ENCODE measurements at places on chromosomes 6 and 20. TPM values are rescaled to one million over a fixed set of nuclear protein-coding genes. Genes with fewer than 3 reads are reported as not detected.

DNA sequence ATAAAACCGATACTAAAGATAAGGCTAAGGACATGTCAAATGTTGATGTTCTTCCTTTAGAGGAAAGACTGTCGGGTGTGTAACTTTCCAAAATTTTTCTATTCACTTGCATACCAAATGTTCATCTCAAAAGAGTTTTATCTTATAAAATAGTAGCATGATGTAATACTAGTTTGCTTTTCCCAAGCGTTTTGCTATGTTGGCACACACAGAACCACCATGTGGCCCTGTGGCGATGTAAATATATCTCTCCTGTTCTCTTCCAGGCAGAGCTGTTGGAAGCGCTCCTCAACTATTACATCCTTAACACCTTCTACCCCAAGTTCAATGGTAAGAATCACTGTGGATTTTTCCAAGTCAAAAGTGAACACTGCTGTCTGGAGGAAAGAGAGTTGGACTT, 26.5 kb downstream of the LBP start:
- no peak overlapping the region for H3K4me3 ChIP-seq
- peaks cover 4% of the 10 kb centered on the region for H3K4me1 ChIP-seq
- no peaks in the 10 kb centered on the region for H3K36me3 ChIP-seq
- H3K27ac ChIP-seq, result no peak overlapping the region
- no peaks in the 10 kb centered on the region for H3K27me3 ChIP-seq

HLA-DOA gene
- 209 TPM for total RNA-seq

VSX1 gene
- total RNA-seq, result not detected

DNA sequence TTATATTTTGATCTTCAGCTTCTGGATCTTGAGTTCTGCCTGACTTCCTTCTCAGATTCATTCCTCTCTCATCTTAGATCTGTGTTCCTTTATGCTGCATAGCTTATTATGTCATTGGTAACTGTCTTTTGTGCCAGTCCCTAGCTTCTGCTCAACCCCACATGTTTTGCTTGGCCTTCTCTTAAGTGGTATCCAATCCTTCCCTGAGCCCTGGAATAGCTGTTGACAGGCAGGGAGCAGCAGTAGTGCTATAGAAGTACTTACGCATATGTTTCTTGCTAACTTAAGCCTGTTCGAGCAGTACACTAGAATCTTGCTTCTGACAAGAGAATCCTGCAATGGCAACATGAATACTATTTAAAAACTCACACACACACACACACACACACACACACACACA, 13.6 kb upstream of the GRIK2 start:
- H3K36me3 ChIP-seq, result no peaks in the 10 kb centered on the region
- no peak for DNase-seq
- no peak overlapping the region for H3K4me3 ChIP-seq
- no peaks in the 10 kb centered on the region for H3K4me1 ChIP-seq
- H3K27ac ChIP-seq, result no peak overlapping the region

DNA sequence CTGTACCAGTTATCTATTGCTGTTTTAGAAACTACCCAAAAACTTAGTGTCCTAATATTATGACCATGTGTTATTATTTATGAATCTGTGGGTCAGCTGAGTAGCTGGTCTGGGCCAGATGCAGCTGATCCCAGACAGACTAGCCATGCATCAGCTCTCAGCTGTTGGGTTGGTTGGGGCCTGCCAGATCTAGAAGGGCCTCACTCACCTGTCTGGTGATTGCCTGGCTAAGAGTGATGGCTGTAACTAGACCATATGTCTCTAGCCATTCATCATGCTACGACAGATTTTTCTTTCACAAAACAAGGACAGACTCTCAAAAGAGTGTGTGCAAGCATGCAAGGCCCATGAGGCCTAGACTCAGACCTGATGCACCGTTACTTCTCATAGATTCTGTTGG, 403.2 kb downstream of the SAMD5 start:
- no peaks in the 10 kb centered on the region for H3K4me1 ChIP-seq
- no peak overlapping the region for H3K4me3 ChIP-seq
- H3K36me3 ChIP-seq, result no peaks in the 10 kb centered on the region
- DNase-seq, result no peak

- H3K4me1 ChIP-seq, result peaks cover 16% of the 10 kb centered on the region
- H3K27ac ChIP-seq, result peak overlapping the region; percentile 64
- H3K27me3 ChIP-seq, result peaks cover 6% of the 10 kb centered on the region
- peak overlapping the region; percentile 91 for H3K4me3 ChIP-seq
- H3K36me3 ChIP-seq, result no peaks in the 10 kb centered on the region
- no peak for DNase-seq
These were observed 710 bp upstream of the ZNF343 start for GRCh38 chr20:2509468-2509781.

LAMA5 gene
- total RNA-seq, result 89.7 TPM

DNA sequence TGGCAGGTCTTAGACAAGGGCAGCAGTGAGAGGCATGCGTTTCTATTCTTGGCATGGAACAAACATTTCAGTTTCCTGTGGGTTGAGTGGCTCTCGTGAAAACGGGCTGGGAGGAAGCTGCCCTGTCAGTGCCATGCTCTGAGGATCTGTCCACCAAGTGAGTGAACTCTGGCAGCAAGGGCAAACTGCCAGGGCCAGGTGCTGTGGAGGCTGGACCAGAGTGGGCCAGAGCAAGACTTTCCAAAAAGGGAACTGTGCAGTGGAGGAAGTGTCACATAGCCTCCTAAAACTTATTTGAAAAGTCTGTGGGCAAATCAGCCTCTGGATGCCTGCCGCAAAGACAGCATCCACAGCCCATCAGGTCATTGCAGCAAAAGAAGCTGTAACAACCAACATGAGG, 44.2 kb upstream of the TAB2 start:
- H3K36me3 ChIP-seq, result no peaks in the 10 kb centered on the region
- H3K27me3 ChIP-seq, result no peaks in the 10 kb centered on the region
- H3K4me1 ChIP-seq, result peaks cover 48% of the 10 kb centered on the region
- H3K27ac ChIP-seq, result no peak overlapping the region
- peak; percentile 40 for DNase-seq

DNA sequence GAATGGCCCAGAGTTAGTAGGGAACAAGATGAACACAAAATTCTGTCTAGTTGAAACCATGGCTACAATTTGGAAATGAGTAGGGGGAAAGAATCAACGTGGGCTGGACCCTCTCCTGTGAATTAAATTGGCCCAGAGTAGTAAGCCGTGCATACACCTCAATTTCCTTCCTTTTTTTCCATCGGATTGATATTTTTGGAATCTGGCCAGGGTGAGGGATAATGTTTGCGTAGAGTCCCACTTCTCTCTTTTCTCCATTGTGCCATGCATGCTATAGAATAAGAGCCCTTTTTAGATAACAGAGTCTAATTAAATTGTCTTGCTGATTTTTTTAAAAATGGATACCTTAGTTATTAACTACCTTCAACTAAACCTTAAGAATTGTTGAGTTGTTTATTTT, 35.2 kb downstream of the XRN2 start:
- peaks cover 78% of the 10 kb centered on the region for H3K36me3 ChIP-seq
- H3K27me3 ChIP-seq, result no peaks in the 10 kb centered on the region
- no peak overlapping the region for H3K27ac ChIP-seq
- H3K4me3 ChIP-seq, result no peak overlapping the region
- H3K4me1 ChIP-seq, result no peaks in the 10 kb centered on the region

- peaks cover 20% of the 10 kb centered on the region for H3K4me1 ChIP-seq
- H3K27ac ChIP-seq, result no peak overlapping the region
- no peaks in the 10 kb centered on the region for H3K27me3 ChIP-seq
- DNase-seq, result no peak
These were observed 117.8 kb upstream of the FOXO3 start for GRCh38 chr6:108442770-108443520.

TCP11 gene
- not detected for total RNA-seq

- no peak overlapping the region for H3K27ac ChIP-seq
- H3K4me3 ChIP-seq, result no peak overlapping the region
- no peaks in the 10 kb centered on the region for H3K27me3 ChIP-seq
These were observed 48.9 kb downstream of the EDN1 start for GRCh38 chr6:12339022-12339421.

GRCh38 chr6:2862712-2863181, 21.1 kb upstream of the SERPINB1 start:
- peaks cover 71% of the 10 kb centered on the region for H3K4me1 ChIP-seq
- no peaks in the 10 kb centered on the region for H3K36me3 ChIP-seq
- no peaks in the 10 kb centered on the region for H3K27me3 ChIP-seq
- peak; percentile 84 for DNase-seq
- H3K4me3 ChIP-seq, result no peak overlapping the region

DNA sequence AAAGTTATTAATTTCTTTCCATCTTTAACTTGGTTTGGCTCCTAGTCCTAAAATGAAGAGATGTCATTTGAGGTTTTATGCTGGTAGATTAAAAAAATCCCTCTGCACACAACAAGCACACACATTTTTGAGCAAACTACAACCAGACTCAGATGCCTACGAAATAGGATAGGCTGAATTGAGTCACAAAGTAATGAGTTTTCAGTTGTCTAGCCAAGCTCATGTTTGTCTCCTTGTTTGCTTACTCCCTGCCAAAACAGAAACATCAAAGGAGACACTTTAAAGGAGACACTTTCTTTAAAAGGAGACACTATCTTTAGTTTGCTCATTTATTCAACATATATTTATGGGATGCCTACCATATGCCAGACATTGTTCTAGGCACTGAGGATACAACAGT, 56.2 kb downstream of the TPBG start:
- no peaks in the 10 kb centered on the region for H3K4me1 ChIP-seq
- no peaks in the 10 kb centered on the region for H3K27me3 ChIP-seq
- no peak overlapping the region for H3K4me3 ChIP-seq
- DNase-seq, result no peak
- no peaks in the 10 kb centered on the region for H3K36me3 ChIP-seq

GRCh38 chr6:75853806-75854205, 104.8 kb downstream of the MYO6 start:
- no peak overlapping the region for H3K27ac ChIP-seq
- no peaks in the 10 kb centered on the region for H3K36me3 ChIP-seq
- no peaks in the 10 kb centered on the region for H3K4me1 ChIP-seq
- no peak overlapping the region for H3K4me3 ChIP-seq

DNA sequence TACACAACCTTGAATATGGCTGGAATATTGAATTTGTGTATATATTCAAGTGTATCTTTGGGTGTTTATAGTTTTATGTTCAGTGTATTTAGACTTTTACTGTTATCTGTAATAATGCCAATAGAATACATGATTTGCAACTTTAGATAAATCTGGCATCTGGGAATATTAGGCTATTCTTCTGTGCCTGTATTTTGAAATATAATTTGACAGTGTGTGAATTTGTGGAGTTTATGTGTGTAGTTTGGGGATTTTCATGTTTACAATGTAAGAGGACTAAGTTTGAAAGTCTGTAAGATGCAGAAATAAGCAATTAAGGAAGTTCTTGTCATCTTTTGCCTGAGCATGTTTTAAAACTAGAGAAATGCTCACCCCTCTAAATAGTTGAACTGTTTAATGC, at the start of gene OR10C1:
OR10C1 (plus strand) TSS at position 301 of the 400 bp plus-strand sequence. CDS start 710 bp downstream, outside the sequence.
- no peaks in the 10 kb centered on the region for H3K36me3 ChIP-seq
- no peak for DNase-seq
- no peak within 1 kb of the TSS for H3K27ac ChIP-seq
- no peaks in the 10 kb centered on the region for H3K4me1 ChIP-seq

SIRPA gene
- 10.2 TPM for total RNA-seq

DNA sequence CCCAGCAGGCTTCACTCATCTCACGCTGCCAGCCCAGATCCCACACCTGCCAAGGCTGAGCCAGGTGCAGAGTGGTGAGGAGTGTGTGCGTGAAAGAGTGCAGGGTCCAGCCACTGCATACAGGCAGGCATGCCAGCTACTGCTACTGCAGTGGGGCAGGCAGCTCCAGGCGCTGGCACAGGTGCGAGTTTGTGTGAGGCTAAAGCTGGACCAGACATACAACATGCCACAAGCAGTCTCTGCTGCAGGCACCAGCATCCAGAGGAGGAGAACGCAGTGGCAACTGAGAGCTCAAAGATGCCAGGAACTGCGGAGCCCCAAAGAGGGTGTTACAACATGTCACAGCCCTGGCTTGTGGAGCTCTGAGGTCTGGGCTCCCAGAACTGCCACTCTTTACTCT, 149.8 kb downstream of the EYS start:
- no peaks in the 10 kb centered on the region for H3K36me3 ChIP-seq
- no peak overlapping the region for H3K27ac ChIP-seq
- no peak overlapping the region for H3K4me3 ChIP-seq
- no peak for DNase-seq
- no peaks in the 10 kb centered on the region for H3K27me3 ChIP-seq

SYTL3 gene
- 5.4 TPM for total RNA-seq

- no peaks in the 10 kb centered on the region for H3K27me3 ChIP-seq
- H3K4me1 ChIP-seq, result no peaks in the 10 kb centered on the region
- DNase-seq, result no peak
- no peak overlapping the region for H3K27ac ChIP-seq
- H3K36me3 ChIP-seq, result no peaks in the 10 kb centered on the region
These were observed 28.8 kb upstream of the VEGFA start for GRCh38 chr6:43740961-43741764.

DNA sequence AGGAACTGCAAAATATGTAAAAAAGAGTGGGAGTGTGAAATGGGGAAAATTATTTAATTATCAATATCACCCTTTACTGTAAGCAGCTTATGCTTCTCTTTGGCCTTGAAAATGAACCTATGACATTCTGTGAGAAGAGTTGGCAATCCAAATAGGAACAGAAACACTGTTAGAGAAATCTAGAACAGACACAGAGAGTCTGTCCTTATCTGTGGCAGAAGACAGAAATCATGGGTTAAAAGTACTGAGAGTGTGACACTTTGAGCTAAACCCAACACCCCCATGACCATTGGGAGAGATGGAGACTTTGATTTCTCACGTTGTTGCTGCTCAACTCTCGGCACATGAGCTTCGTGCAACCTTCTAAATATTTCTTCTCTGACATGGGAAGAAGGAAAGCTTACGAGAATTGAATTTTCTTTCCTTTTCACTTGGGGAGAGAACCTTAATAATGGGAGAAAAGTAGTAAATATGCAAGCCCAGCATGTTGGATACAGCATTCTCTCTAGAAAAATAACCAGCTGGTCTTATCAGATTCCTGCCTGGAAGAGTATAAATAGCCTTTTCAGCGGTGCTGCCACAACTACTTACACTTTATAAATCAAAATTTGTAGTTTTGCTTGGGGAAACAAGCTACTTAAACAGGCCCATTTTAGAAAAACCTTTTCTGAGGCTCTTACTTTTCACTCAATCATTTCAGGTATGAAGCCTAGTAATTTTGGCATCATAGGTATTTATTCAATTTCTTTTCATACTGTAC, 49.4 kb upstream of the NOX3 start:
- no peak for DNase-seq
- no peaks in the 10 kb centered on the region for H3K27me3 ChIP-seq
- H3K27ac ChIP-seq, result no peak overlapping the region
- no peaks in the 10 kb centered on the region for H3K36me3 ChIP-seq
- no peaks in the 10 kb centered on the region for H3K4me1 ChIP-seq

GRCh38 chr6:166467436-166468000, 84.8 kb upstream of the MPC1 start:
- DNase-seq, result no peak
- no peak overlapping the region for H3K27ac ChIP-seq
- H3K27me3 ChIP-seq, result no peaks in the 10 kb centered on the region
- H3K4me1 ChIP-seq, result peaks cover 16% of the 10 kb centered on the region
- no peaks in the 10 kb centered on the region for H3K36me3 ChIP-seq

DNA sequence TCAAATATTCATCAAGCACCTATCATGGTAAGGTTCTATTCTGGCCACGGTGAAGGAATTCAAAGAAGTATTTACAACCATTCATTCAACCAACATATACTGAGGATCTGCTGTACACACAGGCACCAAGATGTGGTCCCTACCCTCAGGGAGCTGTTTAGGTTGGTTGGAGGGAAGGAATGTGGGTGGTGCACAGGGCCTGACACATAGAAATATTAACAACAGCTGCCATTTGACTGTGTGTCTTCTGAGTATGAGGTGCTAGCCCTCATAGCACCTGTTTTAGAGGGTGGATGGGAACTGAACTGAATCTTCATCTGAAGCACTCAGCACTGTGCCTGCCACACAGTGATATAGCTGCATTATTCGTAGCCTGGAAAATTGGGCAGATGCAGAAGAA, 7.3 kb downstream of the SNPH start:
- H3K4me1 ChIP-seq, result no peaks in the 10 kb centered on the region
- DNase-seq, result no peak
- H3K27ac ChIP-seq, result no peak overlapping the region
- H3K27me3 ChIP-seq, result no peaks in the 10 kb centered on the region
- H3K36me3 ChIP-seq, result no peaks in the 10 kb centered on the region

SESN1 gene
- 15.8 TPM for total RNA-seq

Data from B cell (primary cell).